NCI-H460 (cell line): ENCODE measurements at places on chromosomes 4 and X. TPM values are rescaled to one million over a fixed set of nuclear protein-coding genes. Genes with fewer than 3 reads are reported as not detected.

The PRDM5 gene
- 10.0 and 11.9 TPM in 2 replicates for total RNA-seq

The SPARCL1 gene
- total RNA-seq = not detected in 2 replicates

The GPRASP2 gene
- 7.2 and 9.8 TPM in 2 replicates for total RNA-seq

The POLN gene
- 0.50 and 0.75 TPM in 2 replicates for total RNA-seq

The ZNF630 gene
- total RNA-seq = 1.6 and 2.4 TPM in 2 replicates

The F11 gene
- total RNA-seq = not detected in 2 replicates
